SJSA1 (cell line): ENCODE measurements at places on chromosomes 2 and 18. TPM values are rescaled to one million over a fixed set of nuclear protein-coding genes. Genes with fewer than 3 reads are reported as not detected.
A peak's percentile ranks its signal among the peaks of the same experiment; 100 is the strongest.

GRCh38 chr2:11829947-11830707, 83.7 kb downstream of the LPIN1 start:
- peaks cover 3% of the 10 kb centered on the region for H3K36me3 ChIP-seq
- H3K27me3 ChIP-seq: no peaks in the 10 kb centered on the region
- DNase-seq: peak; percentile 86
- peaks cover 37% of the 10 kb centered on the region for H3K4me1 ChIP-seq
- peak overlapping the region; percentile 70 for H3K27ac ChIP-seq
- peak overlapping the region; percentile 11 for H3K4me3 ChIP-seq

- DNase-seq: no peak
- 0 out of 2 replicates have a peak, but pooled peaks cover 3% of the 10 kb centered on the region for H3K27me3 ChIP-seq
- H3K4me1 ChIP-seq: no peaks in the 10 kb centered on the region
- H3K36me3 ChIP-seq: no peaks in the 10 kb centered on the region
- H3K27ac ChIP-seq: no peak overlapping the region
Observed at GRCh38 chr2:134365356-134365755, 111.5 kb downstream of the MGAT5 start.

GRCh38 chr2:25349397-25349796, 7.7 kb upstream of the DNMT3A start:
- peaks cover 7% of the 10 kb centered on the region; the same call in 1 of the 2 replicates for H3K27me3 ChIP-seq
- no peaks in the 10 kb centered on the region for H3K4me1 ChIP-seq
- H3K27ac ChIP-seq: no peak overlapping the region
- H3K36me3 ChIP-seq: no peaks in the 10 kb centered on the region

DNA sequence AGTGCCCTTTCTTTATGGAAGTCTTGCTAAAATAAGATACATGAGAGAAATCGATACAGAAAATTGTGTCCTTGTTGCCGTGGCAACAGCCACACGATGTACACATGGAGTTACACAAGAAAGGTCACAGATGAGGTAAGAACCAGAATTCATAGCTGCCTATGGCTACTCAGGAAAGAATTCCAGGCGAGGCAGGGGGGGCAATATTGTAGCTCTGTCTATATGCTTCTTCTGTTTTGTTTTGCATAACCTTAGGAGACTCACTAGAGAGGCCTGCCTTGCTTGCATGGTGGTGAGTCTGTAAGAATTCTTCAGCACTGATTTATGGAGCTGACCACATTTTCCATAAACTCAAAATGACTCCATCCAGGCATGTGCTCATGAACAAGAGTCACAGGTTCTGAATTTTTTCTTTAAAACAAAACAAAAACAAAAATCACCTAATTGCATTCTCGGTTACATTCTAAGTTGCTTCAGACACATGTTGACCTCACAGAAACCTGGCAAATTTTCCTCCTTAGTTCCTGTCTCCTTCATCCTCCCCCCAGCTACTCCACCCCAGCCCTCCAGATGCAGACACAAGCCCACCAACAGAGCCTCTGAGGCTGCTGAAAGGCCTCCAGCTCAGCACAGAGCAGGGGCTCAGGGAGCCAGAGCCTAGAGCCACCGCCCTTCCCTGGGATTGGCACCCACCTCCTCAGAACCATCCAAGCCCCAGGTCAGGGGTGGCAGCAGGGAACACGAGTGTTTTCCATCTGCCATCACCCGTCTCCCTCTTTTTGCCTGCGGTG, 183.5 kb downstream of the ANTXR1 start:
- H3K27ac ChIP-seq: peak overlapping the region; percentile 92
- H3K27me3 ChIP-seq: no peaks in the 10 kb centered on the region
- peaks cover 29% of the 10 kb centered on the region for H3K4me1 ChIP-seq
- peaks cover 33% of the 10 kb centered on the region for H3K36me3 ChIP-seq
- DNase-seq: peak; percentile 87
- H3K4me3 ChIP-seq: no peak overlapping the region

DNA sequence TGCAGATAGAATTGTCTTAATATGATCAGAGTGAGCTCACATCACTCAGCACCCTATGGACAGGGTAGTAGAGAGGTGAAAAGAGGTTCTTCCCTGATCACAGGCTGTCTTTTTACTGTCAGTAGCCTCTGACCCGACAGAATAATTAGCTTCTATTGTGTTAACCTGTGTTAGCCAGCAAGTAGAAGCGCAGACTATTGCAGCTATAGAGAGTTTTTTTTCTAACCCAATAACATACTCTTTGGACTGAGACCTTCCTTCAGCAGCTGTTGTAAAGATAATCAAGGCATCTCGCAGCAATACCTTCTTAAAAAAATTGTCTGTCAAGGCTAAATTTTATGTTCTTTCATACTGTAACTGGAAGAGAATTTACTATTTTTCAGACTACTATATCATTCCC, 670.4 kb downstream of the ADCYAP1 start:
- no peak overlapping the region for H3K27ac ChIP-seq
- no peaks in the 10 kb centered on the region for H3K4me1 ChIP-seq
- no peaks in the 10 kb centered on the region for H3K36me3 ChIP-seq
- no peak overlapping the region for H3K4me3 ChIP-seq
- no peak for DNase-seq
- H3K27me3 ChIP-seq: 0 out of 2 replicates have a peak, but pooled peaks cover under 1% of the 10 kb centered on the region

DNA sequence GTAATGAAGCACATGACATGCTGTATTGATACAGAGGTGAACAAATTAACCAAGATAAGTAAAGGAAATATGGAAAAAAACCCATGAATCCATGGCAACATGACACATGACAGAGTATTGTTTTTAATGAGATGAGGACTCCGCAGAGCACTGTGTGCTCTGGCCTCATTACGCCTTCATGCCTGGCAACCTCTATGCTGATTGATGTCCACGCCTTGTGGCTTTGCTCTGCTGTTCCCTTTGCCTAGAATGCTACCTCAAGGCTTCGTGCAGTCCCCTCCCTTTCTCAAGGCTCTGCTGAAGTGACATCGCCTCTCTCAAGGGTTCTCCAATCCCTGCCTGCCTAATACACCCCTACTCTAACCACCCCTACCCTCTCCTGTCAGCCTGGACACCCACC, 8.4 kb downstream of the SIGLEC15 start:
- DNase-seq: no peak
- no peak overlapping the region for H3K27ac ChIP-seq
- no peaks in the 10 kb centered on the region; the same call in 1 of the 2 replicates for H3K36me3 ChIP-seq

DNA sequence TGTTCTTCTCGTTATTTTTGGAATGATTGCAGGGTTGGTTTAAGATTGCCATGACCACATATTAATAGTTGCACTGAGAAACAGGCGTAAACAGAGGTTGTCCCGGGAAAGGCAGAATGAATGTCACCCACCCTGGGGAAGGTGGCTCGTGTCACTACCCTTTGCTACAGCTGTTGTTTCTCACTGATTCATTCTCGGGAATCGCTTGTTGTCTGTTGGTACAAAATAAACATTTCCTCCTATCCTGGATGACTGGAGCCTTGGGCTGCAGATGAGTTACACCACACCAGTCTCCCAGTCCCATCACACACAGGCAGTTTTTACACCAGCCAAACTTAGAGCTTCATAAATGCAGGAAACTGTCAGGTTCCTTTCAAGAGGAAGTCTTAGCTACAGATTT, 216.7 kb downstream of the GBX2 start:
- no peaks in the 10 kb centered on the region for H3K27me3 ChIP-seq
- no peaks in the 10 kb centered on the region for H3K4me1 ChIP-seq
- H3K36me3 ChIP-seq: no peaks in the 10 kb centered on the region
- no peak overlapping the region for H3K27ac ChIP-seq
- H3K4me3 ChIP-seq: no peak overlapping the region

DNA sequence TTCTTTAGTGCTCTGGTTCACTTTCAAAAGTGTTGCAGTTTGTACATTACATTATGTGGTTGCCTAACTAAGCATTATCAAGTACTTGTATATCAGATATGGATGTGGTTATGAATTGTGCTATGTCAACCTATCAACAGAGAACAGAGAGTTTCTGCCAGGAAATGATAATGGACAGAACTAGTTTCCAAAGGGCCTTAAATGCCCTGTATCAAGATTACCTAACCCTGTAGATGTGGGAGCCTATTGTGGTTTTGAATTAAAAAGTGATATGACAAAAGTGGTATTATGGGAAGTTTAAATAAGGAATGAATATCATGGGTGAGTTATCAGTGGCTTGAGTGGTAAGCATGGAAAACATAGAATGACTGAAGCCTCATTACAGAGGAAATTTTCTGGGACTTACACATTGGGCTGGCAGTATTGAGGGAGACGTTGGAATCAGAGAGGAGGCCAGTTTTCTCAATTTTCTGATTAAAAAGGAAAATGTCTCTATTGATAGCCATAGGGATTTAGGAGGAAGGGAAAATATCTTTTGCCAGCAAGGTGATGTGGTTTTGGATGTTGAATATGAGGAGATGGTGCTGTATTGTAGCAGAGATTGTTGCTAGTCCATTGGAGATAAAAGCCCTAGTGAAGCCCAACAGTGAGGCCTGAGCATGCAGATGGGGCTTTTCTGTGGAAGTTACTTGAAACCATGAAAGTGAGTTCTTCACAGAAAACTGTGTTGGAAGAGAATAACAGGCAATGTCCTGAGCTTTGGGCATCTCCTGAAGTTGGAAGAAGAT, 140.7 kb downstream of the TTC27 start:
- no peaks in the 10 kb centered on the region for H3K27me3 ChIP-seq
- no peaks in the 10 kb centered on the region for H3K4me1 ChIP-seq
- DNase-seq: no peak
- H3K27ac ChIP-seq: no peak overlapping the region
- H3K4me3 ChIP-seq: no peak overlapping the region
- H3K36me3 ChIP-seq: 0 out of 2 replicates have a peak, but pooled peaks cover 5% of the 10 kb centered on the region

DNA sequence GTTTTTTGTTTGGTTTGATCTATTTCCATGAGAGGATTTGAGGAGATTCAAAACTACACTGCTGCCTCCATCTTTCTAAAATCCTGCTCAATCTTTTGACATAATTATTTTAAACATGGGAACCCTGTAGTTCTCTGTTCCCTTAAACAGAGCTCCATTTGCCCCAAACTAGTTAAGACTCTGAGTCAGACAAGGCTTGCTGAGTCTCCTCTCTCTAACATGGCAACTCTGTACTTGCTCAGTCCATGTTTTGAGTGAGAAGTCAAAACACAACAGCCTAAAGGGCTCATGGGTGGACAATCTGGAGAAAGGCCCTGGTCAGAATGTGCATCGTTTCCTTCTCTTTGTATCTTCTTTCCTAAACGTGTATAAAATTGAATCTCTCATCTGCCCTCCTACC, 7.1 kb upstream of the STAMBP start:
- H3K36me3 ChIP-seq: no peaks in the 10 kb centered on the region
- no peak overlapping the region for H3K4me3 ChIP-seq
- H3K4me1 ChIP-seq: no peaks in the 10 kb centered on the region
- DNase-seq: no peak
- H3K27ac ChIP-seq: no peak overlapping the region

GRCh38 chr2:215746226-215746886, 267.0 kb downstream of the MREG start:
- no peak overlapping the region for H3K27ac ChIP-seq
- H3K27me3 ChIP-seq: no peaks in the 10 kb centered on the region
- H3K4me3 ChIP-seq: no peak overlapping the region
- no peaks in the 10 kb centered on the region for H3K36me3 ChIP-seq

Gene CYP27C1
- total RNA-seq: 0.63 and 2.7 TPM in 2 replicates

Gene CTAGE1
- total RNA-seq: 0.11 TPM in 1 of 2 replicates, not detected in the other

Gene LTBP1
- 8.7 and 13.0 TPM in 2 replicates for total RNA-seq

Gene COL3A1
- total RNA-seq: 1,297 and 1,854 TPM in 2 replicates

Gene FBXO36
- 3.8 and 4.6 TPM in 2 replicates for total RNA-seq

Gene SNTG2
- 6.7 and 8.7 TPM in 2 replicates for total RNA-seq
